ENCODE measurements at places on chromosomes 7 and 10.
A peak's percentile ranks its signal among the peaks of the same experiment; 100 is the strongest.

- DNase-seq = peak; percentile 93
These were observed 23.6 kb upstream of the SRI start for GRCh38 chr7:88243345-88243909.

DNA sequence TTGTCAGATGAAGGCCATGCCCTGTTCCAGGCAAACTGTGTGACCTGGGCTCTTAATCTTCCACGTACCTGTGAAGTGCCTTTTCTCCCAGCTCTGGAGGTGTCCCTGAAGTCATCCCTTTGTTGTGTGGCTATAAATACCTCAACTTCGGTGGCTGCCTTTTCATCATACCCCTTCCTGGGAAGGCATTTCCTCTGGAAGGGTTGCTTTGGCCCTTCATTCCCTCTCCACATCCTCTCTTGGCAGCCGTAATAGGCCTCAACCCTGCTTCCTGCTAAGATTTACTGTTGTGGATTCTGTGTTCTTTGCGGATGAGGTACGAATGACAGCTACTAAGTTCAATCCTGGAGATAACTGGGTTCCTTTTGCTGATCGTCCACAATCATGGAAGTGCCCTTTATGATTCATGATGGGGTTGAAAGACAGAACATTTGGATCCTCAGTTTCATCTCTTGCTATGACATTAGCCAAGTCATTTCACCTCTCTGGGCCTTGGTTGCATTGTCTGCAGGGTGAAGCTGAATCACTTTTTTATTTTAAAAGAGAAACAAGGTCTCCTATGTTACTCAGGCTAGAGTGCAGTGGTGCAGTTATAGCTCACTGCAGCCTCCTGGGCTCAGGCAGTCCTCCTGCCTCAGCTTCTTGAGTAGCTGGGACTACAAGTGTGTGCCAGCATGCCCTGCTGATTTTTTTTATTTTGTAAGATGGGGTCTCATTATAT, 23.6 kb downstream of the FKBP6 start:
- DNase-seq = no peak

DNA sequence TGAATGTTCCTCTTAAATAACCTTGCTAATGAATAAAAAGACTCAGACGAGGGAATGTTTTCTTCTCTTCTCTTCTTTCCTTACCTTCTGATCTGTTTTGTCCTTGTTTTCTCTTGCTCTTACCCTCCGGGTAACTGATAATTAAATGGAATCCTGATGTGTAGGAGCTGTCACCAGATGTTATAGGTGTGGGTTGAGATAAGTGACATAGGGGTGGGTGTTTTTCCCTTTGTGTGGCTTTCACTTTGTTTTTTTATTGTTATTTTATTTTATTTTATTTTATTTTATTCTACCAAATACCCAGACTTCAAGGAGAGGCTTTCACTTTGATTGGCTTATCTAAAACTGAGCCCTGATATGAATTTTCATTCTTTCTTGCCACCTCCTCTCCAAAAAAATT, 25.5 kb downstream of the ANLN start:
- DNase-seq = no peak

- DNase-seq = no peak
These were observed 142.7 kb downstream of the KCNMA1 start for GRCh38 chr10:77494756-77495541.

GRCh38 chr7:46047581-46047980, 126.5 kb upstream of the IGFBP3 start:
- DNase-seq = no peak

- DNase-seq = peak; percentile 57
These were observed 5.2 kb upstream of the MALRD1 start for GRCh38 chr10:19043431-19043830.

DNA sequence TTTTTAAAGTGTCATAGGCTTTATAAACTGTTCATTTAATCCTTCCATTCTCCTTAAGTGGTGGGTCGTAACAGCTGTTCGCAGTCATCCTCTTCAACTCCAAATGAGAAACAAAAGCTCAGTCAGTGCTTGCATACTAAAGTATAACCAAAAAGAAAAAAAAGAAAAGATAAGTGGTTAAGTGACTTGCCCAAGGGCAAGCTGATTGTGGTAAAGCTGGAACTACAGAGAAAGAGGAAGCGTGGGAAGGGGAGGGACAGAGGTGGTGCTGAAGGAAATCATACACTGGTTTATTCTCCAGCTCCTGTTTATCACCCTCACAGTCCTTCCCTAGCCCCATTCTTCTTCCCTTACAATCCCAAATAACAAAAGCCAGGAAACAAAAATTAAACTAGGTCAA, 29.6 kb downstream of the IDE start:
- peak; percentile 25 for DNase-seq

GRCh38 chr7:38191791-38192190, 13.7 kb downstream of the STARD3NL start:
- no peak for DNase-seq

- no peak for DNase-seq
These were observed 128.3 kb downstream of the PTPN20 start for GRCh38 chr10:47039562-47039913.

- DNase-seq = no peak
These were observed 27.3 kb upstream of the FAM20C start for GRCh38 chr7:164882-165660.

DNA sequence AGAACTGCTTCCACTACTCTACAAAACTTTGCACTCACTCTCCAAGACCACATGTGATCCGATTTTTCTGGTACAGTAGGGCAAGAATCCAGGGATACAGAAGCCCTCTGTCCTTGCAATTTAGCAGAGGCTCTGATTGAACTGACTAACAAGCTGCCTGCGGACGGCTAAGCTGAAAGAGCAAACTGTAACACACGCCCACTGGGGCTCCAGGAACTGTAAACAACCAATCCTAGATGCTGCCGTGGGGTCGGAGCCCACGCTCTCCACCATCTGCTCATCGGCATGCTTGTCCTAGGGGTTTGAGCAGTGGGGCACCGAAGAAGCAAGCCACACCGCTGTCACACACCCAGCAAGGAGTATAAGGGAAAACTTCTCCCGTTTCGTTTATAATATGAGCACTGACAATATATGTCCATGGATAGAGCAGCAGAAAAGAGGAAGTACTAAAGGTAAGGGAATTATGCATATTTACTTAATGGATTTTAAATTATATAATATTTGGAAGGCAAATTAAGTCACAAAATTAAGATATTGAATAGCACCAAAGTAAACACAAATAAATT, 634.4 kb upstream of the POT1 start:
- peak; percentile 83 for DNase-seq

DNA sequence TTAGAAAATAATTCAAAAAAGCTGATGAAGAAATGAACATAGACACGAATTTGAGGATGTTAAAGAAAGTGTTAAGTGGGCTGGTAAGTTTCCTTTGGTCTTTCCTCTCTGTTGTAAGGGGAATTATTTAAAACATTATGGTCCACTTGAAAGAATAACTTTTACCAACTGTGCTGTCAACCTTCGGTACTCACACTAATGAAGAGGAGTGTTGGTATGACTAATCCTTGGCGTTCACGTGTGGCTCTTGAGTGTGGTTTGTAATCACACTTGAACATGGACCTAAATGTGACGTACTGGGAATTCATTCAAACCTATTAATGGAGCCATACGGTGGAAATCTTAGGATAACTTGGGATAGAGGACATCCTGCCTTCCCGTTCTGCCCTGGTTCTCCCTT, 41.3 kb downstream of the TBXAS1 start:
- peak; percentile 84 for DNase-seq

DNA sequence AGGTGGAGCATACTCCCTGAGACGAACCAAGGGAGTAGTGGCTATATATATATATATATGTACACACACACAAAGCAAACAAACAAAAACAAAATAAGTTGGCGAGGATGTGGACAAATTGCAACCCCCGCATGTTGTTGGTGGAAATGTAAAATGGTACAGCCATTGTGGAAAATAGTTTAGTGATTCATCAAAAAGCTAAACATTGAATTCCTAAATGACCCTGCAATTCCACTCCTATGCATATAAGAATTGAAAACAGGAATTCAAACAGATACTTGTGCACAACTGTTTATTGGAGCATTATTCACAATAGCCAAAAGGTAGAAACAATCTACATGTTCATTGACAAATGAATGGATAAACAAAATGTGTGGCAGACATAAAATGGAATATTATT, 407.9 kb downstream of the KCNMA1 start:
- DNase-seq = no peak

- no peak for DNase-seq
These were observed 6.3 kb upstream of the CLIP2 start for GRCh38 chr7:74282748-74283459.

- DNase-seq = peak; percentile 32
These were observed 383.8 kb downstream of the TNS3 start for GRCh38 chr7:47198159-47198558.

DNA sequence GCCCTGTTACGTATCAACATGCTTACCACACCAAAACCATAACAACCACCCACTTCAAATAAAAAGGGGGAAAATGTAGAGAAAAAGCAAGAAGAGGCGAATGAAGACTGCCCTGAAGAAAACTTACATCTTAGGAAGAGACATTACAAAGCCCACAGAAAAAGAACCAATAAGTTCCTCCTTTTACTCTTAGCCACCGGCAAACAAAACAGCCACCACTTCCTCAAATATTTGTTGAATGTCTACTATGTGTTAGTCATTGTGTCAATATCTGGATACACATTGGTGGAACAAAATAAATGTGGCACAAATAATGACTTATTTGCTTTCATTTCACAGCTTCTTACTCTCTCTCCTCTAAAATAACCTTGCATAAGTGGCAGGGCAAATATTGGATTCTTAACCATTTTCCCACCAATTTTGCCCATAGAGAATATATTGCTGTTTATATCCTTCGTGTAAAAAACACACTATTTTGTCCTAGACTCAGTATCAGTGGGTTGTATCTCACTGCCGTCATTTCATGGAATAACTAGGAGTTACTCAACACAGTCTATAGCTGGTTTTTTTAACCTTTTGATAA, 106.8 kb downstream of the ANK3 start:
- peak; percentile 96 for DNase-seq

- DNase-seq = peak; percentile 45
These were observed 4.8 kb upstream of the RNF32 start for GRCh38 chr7:156635529-156636385.

DNA sequence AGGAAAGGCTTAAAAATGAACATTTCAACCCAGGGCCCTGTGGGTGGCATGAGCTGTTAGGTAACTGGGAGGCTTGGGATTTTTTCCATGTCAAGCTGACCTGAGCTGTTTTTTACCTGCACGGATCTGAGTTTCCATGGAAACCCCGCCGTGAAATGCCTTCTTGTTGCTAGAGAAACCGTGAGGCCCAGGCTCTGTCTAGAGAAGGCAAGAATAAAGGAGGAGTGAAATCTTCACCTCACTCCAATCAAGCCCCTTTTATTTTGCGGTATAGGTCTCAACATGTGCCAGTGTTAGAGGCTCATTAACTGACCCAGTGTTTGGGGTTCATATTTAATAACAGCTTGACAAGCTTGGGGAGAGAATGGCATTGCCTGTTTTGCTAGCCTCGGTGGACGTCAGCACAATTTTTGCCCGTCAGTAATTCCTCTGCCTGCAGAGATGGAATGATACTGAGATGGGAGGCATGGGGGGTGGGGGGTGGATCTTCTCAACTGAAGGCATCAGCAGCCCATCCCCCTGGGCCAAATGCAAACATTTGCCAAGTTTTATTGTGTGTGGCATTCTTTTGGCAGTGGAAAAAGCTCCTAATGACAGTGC, 48.9 kb upstream of the PDCD4 start:
- DNase-seq = peak; percentile 33

DNA sequence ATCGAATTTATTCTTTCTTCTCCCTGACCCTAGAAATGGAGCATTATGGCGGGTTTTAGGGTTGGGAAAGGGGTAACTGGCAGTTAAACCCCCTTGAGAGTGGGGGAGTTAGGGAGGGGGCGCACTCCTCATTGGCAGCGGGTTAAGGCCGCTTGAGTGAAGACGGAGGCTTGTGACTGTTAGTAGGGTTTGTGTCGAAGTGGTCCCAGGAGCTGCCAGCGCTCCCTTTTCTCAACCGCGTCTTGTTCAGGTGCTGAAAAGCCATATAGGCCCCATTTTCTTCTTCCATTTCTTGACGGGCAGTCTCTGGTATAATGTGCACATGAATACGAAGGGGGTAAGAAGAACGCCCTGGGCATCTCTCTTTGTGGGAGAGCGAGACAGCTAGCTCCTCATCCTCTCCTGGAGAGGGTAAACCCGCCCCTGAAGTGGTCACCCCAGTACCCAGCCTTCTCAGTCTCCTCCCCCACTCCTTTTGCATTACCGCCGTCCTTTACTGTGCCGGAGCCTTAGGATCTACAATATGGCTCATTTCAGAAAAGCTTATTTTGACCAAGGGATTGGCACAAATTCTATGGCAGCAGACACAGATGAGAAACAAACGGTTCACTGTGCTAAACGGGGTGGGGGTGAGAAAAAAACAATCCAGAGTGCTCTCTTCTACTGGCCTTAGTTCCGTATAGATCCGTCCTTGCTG, 836 bp downstream of the KMT2E start:
- DNase-seq = peak; percentile 68

- no peak for DNase-seq
These were observed 163.1 kb upstream of the GDF10 start for GRCh38 chr10:47136866-47137265.

GRCh38 chr7:41656366-41656765, 46.5 kb downstream of the INHBA start:
- DNase-seq = no peak

Measured in DMS53 (cell line).